Gastroesophageal sphincter (tissue), 4 donors: ENCODE measurements at places on chromosomes 3 and 15.
A peak's percentile ranks its signal among the peaks of the same experiment; 100 is the strongest.

DNA sequence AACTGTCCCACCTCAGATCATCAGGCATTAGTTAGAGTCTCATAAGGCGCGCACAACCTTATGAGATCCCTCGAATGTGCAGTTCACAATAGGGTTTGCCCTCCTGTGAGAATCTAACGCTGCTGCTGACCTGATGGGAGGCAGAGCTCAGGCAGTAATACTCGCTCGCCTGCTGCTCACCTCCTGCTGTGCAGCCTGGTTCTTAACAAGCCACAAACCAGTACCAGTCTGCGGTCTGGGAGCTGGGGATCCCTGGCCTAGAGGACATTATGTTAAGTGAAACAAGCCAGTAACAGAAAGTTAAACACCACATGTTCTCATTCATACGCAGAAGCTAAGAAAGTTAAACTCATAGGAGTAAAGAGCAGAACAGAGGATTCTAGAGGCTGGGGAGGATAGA is 47.0 kb downstream of the MAP3K13 start:
- no peak for ATAC-seq

- ATAC-seq: no peak
Measured at GRCh38 chr3:78601249-78601648, 1166.5 kb downstream of the ROBO1 start.

DNA sequence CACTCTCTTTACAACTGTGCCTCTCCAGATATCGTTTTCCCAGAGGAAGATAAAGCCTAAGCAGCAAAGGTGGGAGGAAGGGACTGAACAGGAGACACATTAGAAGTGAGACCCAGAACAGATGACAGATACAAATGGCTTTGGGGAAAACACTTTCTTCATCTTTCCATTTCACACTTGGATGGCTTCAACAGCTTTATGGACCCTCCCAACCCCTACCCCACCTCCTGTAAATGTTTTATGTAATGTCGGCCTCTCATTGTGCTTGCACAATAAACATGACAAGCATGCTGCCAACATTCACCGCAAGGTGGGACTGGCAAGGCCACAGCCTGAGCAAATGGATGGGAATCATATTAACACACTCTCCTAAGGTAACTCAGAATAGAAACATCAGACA is 1088.6 kb downstream of the TUSC7 start:
- no peak for ATAC-seq

DNA sequence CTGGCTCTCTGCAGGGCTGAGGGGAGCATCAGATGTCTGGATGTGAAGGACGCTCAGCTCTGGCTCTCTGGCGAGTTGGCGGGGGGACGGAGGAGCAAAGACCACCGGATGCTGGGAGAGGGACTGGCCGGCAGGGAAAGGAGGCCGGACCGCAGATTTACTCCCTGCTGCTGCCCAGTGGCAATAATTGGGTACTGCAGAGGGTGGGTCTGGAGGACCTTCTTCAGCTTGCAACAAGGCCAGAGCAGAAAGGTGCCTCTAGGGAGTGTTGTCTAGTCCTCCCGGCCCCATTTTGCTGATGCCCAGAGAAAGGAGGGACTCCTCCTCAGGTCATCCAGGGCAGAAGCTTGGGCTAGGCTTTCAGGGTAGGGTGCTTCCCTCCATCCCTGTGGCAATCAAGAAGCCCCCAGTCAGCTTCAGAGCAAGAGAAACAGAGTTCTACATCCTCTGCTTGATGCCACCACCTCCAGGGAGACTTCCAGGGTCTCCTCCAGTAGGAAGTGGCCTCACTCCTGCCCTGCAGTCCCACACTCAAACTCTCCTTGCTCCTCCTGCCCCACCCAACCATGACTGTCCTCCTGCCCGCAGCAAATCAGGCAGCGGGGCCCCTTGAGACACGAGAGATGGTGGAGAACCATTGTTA is 20.3 kb upstream of the CSPG4 start:
- peak; percentile 71 for ATAC-seq

- peak; percentile 87 for ATAC-seq
Measured at GRCh38 chr3:187954873-187955586, 198.9 kb upstream of the LPP start.

DNA sequence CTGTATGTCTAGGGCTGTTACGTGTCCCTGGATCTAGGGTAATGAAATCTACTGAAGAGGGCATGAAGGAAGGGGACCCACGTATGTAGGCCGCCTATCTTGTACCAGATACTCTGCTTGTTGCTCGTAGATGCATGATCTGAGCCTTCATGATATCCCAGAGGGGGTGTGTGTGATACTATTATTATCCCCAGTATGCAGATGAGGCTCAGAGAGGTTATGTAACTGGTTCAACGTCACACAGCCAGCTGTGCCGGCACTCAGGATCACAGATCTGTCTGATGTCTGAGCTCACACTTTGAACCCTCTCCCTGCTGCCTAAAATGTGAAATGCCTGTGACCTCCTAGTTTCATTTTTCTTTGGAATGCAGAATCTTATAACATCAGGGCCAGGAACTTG is 36.2 kb upstream of the SEC13 start:
- ATAC-seq: no peak

- no peak for ATAC-seq
Measured at GRCh38 chr15:70309716-70310115, 212.0 kb upstream of the TLE3 start.

- no peak for ATAC-seq
Measured at GRCh38 chr3:150227839-150228238, 180.3 kb upstream of the TSC22D2 start.

GRCh38 chr15:88932271-88932874 is 19.2 kb upstream of the MFGE8 start:
- peak; percentile 77 for ATAC-seq

DNA sequence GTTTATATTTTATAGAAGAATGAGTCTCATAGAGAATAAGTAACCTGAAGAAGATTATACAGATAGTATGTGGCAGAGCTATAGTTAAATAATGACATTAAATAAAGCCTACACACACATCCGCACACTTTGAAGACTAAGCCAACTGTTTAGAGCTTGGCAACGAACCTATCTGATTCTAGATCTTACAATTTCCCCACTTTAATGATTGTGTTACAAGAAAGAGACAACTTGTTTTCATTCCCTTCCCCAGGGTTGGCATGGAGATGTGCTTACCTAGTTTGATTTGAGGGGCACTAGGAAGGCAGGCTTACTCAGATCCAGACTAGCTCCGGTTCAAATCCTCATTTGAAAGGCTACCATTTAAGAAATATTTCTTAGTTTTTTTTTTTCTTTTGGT is 61.9 kb upstream of the CBLB start:
- no peak for ATAC-seq

- ATAC-seq: no peak
Measured at GRCh38 chr15:59918994-59919951, 84.8 kb upstream of the FOXB1 start.
